ENCODE measurements at places on chromosomes 5 and 9. TPM values are rescaled to one million over a fixed set of nuclear protein-coding genes. Genes with fewer than 3 reads are reported as not detected.

DNA sequence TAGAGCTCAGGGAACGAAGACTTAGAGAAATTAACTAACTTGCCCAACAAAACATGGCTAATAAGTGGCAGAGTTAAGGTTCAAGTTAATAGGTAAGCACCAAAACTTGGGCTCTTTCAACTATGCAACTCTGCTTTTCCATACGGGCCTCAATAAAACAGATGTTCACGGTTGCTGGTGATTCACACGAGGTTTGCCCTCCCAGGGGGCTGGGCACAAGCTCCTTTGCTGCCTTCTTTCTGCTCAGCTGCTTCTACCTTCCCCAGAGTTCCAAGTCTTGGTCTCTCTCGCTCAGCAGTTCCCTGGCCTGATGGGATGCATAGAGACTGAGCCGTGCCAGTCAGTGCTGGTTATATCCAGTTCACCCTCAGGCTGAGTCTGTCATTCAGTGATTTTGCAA, 217.9 kb downstream of the SREK1 start:
- DNase-seq: no peak

DNA sequence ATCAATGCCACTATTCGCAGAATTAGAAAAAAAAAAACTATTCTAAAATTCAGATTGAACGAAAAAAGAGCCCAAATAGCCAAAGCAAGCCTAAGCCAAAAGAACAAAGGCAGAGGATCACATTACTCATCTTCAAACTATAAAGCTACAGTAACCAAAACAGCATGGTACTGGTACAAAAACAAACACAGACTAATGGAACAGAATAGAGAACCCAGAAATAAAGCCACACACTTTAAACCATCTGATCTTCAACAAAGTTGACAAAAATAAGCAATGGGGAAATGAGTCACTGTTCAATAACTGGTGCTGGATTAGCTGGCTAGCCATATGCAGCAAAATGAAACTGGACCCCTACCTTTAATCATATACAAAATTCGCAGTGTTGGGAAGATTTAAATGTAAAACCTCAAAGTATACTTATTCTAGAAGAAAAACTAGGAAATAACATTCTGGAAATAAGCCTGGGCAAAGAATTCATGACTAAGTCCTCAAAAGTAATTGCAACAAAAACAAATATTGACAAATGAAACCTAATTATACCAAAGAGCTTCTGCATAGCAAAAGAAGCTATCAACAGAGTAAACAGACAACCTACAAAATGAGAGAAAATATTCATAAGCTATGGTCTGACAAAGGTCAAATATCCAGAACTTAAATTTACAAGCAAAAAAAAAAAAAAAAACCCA, 153.7 kb downstream of the NDUFS4 start:
- DNase-seq: no peak

DNA sequence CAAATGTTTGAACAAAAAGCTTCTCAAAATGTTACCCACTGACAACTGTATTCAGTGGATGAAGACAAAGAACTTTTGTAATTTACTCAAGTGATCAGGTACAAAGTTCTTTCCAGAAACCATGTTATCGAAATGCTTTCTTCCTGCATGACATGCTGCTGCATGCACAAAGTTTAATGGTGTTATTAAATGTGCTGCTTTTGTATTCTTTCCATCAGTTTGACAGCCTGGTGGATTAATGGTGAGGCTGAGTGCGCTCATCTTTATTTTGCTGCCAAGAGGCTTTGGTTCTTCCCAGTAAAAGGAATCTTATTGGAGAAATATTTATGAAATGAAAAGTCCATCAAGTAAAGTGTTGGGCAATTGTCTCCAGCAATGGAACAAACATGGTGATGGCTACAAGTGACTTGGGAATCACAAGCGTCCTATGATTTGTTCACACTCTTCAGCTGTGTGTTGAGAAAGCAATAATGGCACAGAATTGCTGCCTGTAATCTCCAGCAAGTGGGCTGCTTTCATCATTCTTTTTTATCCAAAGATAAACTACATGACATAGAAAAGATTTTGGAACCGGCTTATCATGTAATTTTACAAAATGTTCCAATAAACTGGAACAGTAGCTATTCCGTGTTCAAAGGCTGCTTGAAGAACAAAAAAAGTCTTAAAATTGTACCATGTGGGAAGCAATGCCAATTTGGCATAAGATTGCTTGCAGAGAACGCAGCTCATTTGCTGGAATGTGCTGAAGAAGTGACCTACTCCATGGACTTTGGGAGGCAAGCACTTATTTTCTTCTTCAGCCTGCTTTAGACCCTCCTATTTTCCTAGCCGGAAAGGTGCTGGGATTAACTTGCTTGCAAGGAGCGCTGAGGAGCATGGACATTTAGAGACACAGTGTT, 153.1 kb downstream of the HSD17B3 start:
- no peak for DNase-seq

DNA sequence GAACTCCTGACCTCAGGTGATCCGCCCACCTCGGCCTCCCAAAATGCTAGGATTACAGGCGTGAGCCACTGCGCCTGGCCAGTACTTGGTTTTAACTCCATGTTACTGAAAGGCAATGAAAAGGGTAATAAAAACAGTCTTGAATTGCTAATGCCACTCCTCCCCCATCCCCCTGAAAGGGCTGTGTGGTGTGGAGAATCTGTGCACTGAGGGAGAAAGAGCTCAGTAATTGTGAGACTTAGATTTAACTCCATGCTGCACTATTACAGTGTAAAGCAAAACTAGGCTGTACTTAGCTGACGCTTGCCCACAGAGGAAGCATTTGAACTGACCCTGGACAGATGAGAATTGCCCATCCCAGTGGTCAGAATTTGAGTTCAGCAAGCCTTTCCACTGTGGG, 1662.4 kb upstream of the ACO1 start:
- no peak for DNase-seq

DNA sequence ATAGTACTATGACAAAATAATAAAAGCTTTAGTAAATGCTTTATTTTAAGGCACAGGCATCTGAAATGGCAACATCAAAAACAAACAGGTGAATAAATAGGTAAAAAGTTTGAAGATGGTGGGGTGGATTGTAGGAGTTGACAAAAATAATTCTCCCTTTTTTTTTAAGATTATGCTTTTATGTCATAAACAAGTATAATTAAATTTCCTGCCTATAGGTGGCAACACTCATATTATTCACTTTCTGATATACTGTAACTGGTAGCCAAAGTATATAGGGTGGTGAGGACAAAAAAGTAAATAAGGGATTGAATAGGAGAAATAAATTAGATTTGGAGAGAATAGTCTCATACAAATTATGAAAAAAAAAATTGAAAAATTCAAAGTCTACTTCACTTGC, 120.0 kb upstream of the ACOT12 start:
- DNase-seq: no peak

DNA sequence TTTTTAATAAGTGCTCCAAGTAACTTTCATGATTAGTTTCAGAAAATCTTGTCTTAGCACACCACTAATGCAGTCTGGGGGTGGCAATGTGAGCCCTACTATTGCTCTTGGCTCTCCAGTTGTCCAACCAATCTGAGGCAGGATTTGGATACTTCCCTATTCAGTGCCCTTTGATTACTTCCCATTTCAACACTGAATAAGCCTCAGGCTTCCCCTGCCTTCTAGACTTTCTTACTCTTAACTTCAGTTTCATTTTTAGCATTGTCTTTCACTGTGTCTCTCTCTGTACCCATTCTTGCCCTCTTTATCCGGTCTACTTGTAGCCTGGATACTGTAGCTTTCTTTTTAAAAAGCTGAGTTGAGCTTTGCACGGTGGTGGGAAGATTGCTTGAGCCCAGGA, 186.1 kb downstream of the C9orf152 start:
- no peak for DNase-seq

- DNase-seq: no peak
Observed at GRCh38 chr9:37650299-37650872, 368 bp upstream of the FRMPD1 start.

- DNase-seq: no peak
Observed at GRCh38 chr9:10371824-10372223, 241.0 kb downstream of the PTPRD start.

The TEK gene
- total RNA-seq: not detected

The ADAMTS16 gene
- not detected for total RNA-seq

The GPX3 gene
- not detected for total RNA-seq

All from activated T-helper 2 cell treated with anti-CD3 and anti-CD28 coated beads, Interferon-gamma antibody, Interleukin-2, Interleukin-4, amounts not matched to agents 10 μg/mL and 5 μg/mL and 100 μg/mL, durations not matched to agents 14 hours and 24 hours and 36 hours (primary cell).